ENCODE measurements at places on chromosomes 3 and 15. TPM values are rescaled to one million over a fixed set of nuclear protein-coding genes. Genes with fewer than 3 reads are reported as not detected.
A peak's percentile ranks its signal among the peaks of the same experiment; 100 is the strongest.

Gene IMPG2
- total RNA-seq: 0.47 TPM

Gene CIB2
- 0.65 TPM for total RNA-seq

Gene TGM4
- total RNA-seq: not detected

DNA sequence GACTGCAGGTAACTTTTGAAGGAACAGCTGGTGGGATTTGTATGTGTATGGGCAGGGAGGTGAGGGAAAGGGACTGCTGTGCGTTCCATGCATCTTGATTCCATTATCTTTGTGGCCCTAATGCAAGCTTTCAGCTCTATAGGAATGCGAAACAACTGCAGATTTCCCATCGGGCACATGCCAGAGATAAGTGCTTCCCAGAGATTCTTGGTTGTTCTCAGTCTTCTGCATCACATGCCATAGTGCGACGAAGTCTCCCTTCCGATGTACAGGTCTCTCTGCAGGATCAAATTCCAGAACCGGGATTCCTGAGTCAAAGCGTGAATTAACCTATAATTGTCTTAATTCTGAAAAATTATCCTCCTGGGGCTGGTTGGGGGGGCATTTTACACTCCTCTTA, 72.6 kb upstream of the NSMCE3 start:
- H3K4me3 ChIP-seq: no peak overlapping the region
- H3K36me3 ChIP-seq: no peaks in the 10 kb centered on the region
- no peak for DNase-seq
- H3K4me1 ChIP-seq: no peaks in the 10 kb centered on the region
- peaks cover 15% of the 10 kb centered on the region for H3K27me3 ChIP-seq
- H3K27ac ChIP-seq: no peak overlapping the region

- DNase-seq: no peak
- no peaks in the 10 kb centered on the region for H3K36me3 ChIP-seq
- H3K27ac ChIP-seq: no peak overlapping the region
- no peak overlapping the region for H3K4me3 ChIP-seq
- no peaks in the 10 kb centered on the region for H3K4me1 ChIP-seq
These were observed 406.2 kb upstream of the RARB start for GRCh38 chr3:25021816-25022215.

DNA sequence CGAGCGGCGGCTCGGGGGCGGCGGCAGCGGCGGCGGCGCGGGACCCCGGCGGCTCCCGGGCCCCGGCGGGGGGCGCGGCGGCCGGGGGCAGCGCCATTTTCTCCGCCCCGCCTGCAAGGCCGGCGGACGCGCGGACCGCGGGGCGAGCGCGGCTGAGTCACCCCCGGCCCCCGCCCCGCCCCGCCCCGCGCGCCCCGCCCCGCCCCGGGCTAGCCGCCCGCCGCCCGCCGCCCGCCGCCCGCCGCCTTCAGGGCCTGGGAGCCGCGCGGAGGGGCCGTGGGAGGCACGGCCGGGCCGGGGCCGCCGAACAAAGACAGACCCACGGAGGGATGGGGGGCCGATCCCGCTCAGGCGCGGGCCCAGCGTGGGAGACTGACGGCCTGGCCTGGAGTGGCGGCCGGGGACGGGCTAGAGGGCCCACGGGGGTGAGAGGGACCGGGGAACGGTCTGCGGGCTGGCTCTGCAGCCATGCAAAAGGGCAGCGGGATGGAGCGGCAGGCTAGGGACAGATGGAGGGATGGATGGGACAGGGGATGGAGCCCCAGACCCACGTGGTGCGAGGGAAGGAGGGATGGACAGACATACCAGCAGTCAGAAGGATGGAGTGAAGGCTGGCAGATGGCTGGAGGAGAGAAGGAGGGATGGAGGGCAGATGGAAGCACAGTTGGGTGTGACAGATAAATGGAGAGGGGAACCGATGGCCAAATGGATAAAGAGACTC, at the start of gene EIF4E3:
TSS of gene EIF4E3 (minus strand) at position 132 of the 721 bp plus-strand sequence. CDS start at position 97, 35 bp downstream.
- peaks cover 8% of the 10 kb centered on the region for H3K36me3 ChIP-seq
- peak; percentile 50 for DNase-seq
- H3K4me3 ChIP-seq: peak within 1 kb of the TSS; percentile 96
- peaks cover 71% of the 10 kb centered on the region for H3K4me1 ChIP-seq

DNA sequence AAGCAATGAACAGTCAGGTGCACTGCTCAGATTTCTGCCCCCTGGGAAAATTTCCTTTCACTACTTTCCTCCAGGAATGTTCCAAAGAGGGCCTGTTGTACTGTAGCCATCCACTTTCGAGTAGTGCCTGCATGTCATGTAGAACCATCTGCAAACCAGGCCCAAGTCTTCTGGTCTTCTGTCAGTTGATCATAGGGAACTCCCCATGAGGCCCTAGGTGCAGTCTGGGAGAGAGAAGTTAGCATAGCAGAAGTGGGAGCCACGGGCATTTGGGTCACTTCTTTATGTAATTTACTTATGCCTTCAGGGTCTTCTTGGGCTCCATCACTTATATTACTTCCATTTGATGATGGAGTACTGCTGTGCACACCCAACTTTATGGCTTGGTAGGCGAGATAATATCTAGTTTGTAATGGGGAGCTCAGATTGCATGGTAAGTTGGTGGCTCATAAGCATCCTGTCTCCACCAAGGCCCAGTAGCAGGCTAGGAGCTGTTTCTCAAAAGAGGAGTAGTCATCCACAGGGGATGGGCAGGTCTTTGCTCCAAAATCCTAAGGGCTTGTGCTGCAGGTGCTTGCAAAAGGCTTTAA, 151.4 kb downstream of the NFKBIZ start:
- H3K36me3 ChIP-seq: no peaks in the 10 kb centered on the region
- no peaks in the 10 kb centered on the region for H3K4me1 ChIP-seq
- no peak for DNase-seq
- H3K27me3 ChIP-seq: peaks cover 5% of the 10 kb centered on the region

DNA sequence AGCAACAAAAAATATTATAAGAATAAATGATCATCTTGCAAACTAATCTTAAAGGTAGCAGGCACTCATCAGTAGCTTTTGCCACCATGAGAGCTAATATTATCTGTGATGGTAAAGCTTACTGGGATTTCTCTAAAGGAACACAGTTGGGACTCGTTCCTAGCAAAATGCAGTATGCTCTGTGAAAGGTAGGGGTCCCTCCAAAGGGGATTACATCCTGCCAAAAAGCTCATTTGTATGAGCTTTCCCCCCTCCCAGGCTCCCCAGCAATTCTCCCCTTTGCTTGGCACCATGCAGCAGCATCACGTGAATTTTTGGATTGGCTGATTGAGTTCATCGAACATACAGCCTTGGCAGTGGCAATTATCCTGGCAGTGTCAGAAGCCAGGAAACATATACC, 361.0 kb upstream of the PLSCR5 start:
- no peak overlapping the region for H3K4me3 ChIP-seq
- DNase-seq: no peak
- H3K4me1 ChIP-seq: no peaks in the 10 kb centered on the region

DNA sequence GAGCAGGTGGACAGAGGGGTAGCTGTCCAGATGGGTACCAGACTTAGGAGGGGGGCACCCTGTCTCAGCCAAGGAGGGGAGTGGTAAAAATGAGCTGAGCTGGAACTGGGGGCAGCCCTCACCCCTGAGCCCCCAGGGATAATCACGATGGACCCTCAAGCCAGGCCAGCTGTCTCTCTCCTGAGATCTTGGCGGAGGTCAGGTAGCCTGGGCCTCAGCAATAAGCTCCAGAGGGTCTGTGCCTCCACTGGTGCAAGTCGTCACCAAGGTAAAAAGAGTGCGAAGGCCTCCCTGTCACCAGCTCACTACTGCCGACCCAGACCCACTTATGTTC, 5.1 kb downstream of the SLC38A3 start:
- peaks cover 24% of the 10 kb centered on the region for H3K27me3 ChIP-seq
- peaks cover 3% of the 10 kb centered on the region for H3K36me3 ChIP-seq
- DNase-seq: no peak
- H3K27ac ChIP-seq: no peak overlapping the region
- no peak overlapping the region for H3K4me3 ChIP-seq

- no peak for DNase-seq
- H3K27me3 ChIP-seq: peaks cover 29% of the 10 kb centered on the region
- H3K4me1 ChIP-seq: no peaks in the 10 kb centered on the region
- no peak overlapping the region for H3K4me3 ChIP-seq
- H3K27ac ChIP-seq: no peak overlapping the region
These were observed 2.5 kb upstream of the HTR3C start for GRCh38 chr3:184050217-184050847.

DNA sequence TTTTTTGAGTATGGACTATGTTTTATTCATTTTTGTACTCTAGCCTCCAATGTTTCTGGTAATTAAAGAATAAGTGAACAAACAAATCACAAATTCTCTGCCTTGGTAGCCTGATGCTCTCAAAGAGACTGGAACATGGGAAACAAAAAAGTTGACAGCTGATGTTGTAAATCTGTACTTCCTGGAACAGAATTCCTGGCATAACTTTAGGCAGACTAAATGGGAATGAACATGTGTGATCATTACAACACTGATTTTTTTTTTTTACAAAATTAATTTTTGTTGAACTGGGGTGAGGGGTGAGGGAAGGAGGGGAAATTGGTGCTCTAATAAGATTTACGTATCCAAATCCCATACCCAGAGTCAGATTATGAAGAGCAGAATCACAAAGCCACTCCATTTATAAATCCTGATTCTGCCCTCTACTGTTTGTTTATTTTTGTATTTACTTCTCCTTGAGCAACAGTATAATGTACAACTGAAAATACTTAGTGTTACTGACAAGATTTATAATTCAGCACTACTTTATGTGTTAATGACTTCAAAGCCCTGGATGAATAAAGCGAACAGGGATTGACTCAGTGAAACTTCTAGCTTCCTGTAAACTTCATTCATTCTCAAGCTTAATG, 165.0 kb downstream of the FRMD5 start:
- no peak overlapping the region for H3K4me3 ChIP-seq
- H3K27ac ChIP-seq: no peak overlapping the region

DNA sequence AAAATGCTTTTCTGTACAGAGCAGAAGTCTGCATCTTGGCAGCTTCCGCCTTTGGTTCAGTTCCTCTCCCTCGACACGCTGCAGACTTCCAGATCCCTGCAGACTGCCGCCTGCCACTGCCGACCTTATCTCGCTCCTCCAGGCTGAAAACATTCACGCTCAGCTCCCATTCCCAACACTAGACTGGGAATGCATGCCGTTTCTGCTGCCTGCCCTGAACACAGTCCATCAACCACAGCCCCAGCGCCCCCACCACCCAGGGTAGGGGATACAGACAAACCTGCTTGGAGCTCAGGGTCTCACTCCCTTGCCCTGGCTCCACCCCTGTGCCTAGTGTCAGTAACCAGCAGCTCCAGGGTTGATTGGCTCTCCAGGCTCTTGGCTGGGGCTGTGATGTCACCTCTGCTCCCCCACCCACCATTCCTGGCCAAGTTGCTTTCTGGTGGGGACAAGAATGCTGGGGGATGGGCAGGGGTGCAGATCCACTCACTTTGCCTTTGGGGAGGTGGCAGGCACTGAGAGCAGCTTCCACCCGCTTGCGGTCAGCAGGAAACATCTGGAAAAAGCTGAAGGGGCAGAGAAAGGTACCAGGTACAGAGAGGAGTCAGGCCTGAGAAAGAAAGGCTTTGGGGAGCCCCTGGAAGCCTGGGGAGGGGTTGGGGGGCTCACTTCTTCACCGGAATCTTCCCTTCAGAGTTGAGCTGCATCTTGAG, 6.1 kb downstream of the PLCB2 start:
- peaks cover 2% of the 10 kb centered on the region for H3K36me3 ChIP-seq
- DNase-seq: no peak
- H3K4me1 ChIP-seq: peaks cover 19% of the 10 kb centered on the region
- no peaks in the 10 kb centered on the region for H3K27me3 ChIP-seq

- peaks cover 2% of the 10 kb centered on the region for H3K36me3 ChIP-seq
- peaks cover 28% of the 10 kb centered on the region for H3K27me3 ChIP-seq
- H3K27ac ChIP-seq: no peak overlapping the region
- no peak overlapping the region for H3K4me3 ChIP-seq
- no peak for DNase-seq
- H3K4me1 ChIP-seq: peaks cover 2% of the 10 kb centered on the region
These were observed 114.8 kb downstream of the WDR76 start for GRCh38 chr15:43941555-43941954.

- peaks cover 47% of the 10 kb centered on the region for H3K27me3 ChIP-seq
- no peak overlapping the region for H3K4me3 ChIP-seq
- DNase-seq: no peak
- peaks cover 4% of the 10 kb centered on the region for H3K4me1 ChIP-seq
- no peak overlapping the region for H3K27ac ChIP-seq
These were observed 13.4 kb upstream of the FBLN2 start for GRCh38 chr3:13535526-13535875.

GRCh38 chr15:87816016-87816415, 440.5 kb downstream of the NTRK3 start:
- no peaks in the 10 kb centered on the region for H3K36me3 ChIP-seq
- no peaks in the 10 kb centered on the region for H3K4me1 ChIP-seq
- DNase-seq: no peak
- H3K27ac ChIP-seq: no peak overlapping the region
- H3K4me3 ChIP-seq: no peak overlapping the region
- no peaks in the 10 kb centered on the region for H3K27me3 ChIP-seq

DNA sequence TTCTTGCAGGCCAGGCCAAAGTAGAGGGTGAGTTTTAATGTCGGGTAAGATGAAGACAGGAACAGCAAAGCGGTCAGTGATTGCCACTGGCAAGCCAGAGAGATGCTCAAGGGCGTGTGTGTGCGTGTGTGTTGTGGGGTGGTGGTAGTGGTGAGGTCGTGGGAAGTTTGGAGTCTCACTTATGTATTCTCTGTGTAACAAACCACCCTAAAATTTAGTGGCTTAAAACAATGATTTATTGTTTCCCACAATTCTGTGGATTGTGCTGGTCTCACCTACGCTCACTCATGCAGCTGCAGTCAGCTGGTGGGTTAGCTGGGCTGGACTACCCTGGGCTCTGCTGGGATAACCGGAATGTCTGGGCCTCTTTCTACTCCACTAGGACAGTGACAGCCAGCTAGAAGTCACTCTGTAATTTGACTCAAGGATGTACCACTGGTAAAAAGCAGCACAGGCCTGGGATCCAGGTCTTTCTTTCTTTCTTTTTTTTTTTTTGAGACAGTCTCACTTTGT, 50.9 kb upstream of the BHLHE40 start:
- H3K27ac ChIP-seq: peak overlapping the region; percentile 86
- no peak overlapping the region for H3K4me3 ChIP-seq
- H3K27me3 ChIP-seq: no peaks in the 10 kb centered on the region
- H3K4me1 ChIP-seq: peaks cover 12% of the 10 kb centered on the region
- DNase-seq: no peak

GRCh38 chr15:81376231-81376630, 2.2 kb upstream of the TMC3 start:
- peaks cover 16% of the 10 kb centered on the region for H3K27me3 ChIP-seq
- no peaks in the 10 kb centered on the region for H3K4me1 ChIP-seq
- H3K36me3 ChIP-seq: peaks cover 2% of the 10 kb centered on the region
- no peak overlapping the region for H3K27ac ChIP-seq
- H3K4me3 ChIP-seq: no peak overlapping the region

DNA sequence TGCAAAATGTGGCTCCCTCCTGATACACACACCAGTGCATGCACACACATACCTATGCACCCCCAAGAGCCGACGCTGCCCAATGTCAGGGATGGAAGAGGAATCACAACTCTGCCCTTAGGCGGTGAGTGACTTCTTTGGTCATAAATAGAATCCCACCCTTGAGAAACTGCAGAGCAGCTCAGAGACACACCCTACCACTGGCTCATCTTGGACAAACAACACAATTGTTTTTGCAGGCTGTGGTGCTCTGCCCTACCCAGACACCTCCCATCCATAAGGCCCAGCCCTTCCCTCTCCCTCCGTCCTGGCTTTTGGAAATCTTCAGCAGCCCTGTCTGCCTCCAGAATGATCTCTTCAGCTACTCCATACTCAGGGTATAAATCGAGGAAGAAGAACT, 73.8 kb upstream of the HRH1 start:
- H3K4me3 ChIP-seq: no peak overlapping the region
- no peak overlapping the region for H3K27ac ChIP-seq
- DNase-seq: no peak
- H3K27me3 ChIP-seq: peaks cover 20% of the 10 kb centered on the region

All from T-helper 17 cell (primary cell).